ENCODE measurements at places on chromosomes 1 and 21.

GRCh38 chr1:161421456-161421855 is 53.8 kb upstream of the CFAP126 start:
- DNase-seq = no peak

DNA sequence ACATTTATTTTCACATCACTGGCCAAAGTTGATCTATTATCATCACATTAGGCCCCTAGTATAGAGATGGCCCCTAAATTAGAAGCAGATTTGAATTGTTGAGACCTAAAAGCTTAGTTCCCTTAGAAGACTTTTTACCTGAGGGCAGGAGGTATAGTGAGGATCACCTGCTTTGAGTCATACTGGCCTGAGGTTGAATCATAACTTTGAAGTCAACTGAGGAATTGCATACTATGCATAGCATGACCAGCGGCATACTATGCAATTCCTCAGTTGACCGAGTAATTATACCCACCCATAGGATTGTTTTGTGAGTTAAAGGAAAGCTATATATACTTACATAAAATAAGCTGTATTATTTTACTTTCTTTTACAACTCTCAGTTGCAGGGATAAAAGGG is 50.3 kb upstream of the DPH5 start:
- no peak for DNase-seq

DNA sequence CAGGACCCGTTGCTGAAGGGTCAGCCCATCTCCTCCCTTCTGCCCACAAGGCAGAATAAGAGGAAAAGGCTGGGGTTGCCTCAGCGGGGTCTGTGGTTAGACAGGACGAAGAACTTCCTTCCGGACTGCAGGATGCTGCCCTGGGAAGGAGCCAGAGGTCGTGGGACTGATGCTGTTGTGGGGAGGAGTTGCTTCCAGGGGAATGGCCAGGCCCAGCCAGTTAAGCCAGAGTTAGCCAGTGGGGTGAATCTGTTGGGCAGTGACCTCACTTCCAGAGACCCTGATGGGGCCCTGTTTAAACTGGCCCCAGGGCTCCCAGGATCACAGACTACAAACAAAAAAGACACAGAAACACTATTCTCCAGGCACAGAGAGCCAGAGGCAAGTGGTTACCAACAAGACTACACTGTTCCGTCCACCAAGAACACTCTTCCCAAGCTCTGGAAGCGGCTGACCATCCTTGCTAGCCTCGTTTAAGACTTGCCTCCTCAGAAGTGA is 13.0 kb downstream of the FAM229A start:
- no peak for DNase-seq

DNA sequence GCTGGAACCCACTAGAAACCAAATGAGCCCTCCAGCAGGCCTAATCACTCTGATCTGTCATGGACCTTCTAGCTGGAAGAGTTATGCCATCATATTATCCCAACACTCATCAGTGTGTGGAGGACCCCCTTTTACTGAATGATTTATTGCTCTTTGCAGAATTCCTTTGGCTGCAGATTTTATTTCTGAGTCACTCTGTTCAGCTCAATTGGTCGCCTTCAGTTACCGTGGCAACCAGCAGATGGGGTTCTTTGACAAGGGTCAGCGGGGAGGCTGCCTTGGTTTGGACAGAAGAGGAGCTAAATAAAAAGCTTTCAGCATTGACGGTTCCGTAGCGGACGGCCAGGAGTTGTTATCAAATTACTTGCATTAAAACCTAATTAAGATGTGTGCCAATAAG is 220.1 kb downstream of the SDCCAG8 start:
- DNase-seq = no peak

- no peak for DNase-seq
Measured at GRCh38 chr1:153355445-153356071, 2.1 kb upstream of the S100A9 start.

- DNase-seq = no peak
Measured at GRCh38 chr21:37032877-37033471, 26.5 kb downstream of the RIPPLY3 start.

- no peak for DNase-seq
Measured at GRCh38 chr1:66705110-66705509, 47.1 kb upstream of the DYNLT5 start.

DNA sequence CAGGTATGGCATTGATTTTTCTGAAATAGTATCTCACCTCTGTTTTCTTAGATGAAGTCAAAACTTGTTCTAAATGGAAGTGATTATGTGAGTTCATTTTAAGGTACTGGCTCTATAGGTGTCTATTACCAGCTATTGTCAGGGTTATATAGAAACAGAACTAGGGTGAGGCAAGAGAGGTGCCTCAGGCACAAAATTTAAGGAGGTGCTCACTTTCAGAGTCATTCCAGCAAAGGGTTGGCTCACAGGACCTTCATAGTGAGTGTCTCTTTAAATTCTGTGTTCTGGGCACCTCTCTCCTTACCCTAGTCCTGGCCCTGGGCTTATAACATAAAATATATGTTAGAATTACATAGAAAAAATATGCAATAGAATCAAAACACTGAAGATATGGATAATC is 49.3 kb downstream of the KIAA0319L start:
- no peak for DNase-seq

DNA sequence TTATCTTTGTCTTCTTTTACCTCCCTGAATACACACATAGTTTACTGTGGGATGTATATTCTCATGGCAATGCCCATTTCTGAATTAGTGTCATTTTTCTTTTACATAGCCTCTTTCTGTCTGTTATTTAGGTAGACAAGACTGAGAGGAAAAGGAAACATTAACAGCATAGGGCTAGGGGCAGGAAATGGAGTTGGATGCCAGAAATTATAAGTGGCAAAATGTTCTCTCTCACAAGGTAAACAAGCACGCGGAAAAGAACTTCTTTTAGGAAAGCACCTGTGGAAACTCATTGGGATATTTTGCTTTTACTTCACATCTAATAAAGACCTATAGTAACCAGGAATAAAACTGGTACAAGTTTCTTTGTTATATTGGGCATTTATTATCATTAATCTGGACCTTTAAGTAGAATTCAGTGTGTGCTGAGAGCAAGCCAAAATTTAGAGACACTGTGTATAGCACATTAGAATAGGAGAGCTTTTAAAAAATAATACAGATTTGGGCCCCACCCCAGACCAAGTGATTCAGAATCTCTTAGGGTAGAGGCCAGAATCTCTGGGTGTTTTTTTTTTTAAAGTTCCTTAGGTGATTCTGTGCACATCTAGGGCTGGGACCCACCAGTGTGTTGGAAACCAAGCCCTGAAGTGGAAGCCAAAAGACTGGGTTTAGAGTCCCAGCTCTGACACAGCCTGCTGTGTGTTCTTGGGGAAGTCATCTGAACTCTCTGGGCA is 32.7 kb downstream of the S100A10 start:
- no peak for DNase-seq

- peak; percentile 98 for DNase-seq
Measured at GRCh38 chr1:88683541-88684481, at the start of gene PKN2. Gene PKN2, plus strand, starts transcription at chr1:88684273. Its CDS starts 308 bp downstream, at chr1:88684581.

DNA sequence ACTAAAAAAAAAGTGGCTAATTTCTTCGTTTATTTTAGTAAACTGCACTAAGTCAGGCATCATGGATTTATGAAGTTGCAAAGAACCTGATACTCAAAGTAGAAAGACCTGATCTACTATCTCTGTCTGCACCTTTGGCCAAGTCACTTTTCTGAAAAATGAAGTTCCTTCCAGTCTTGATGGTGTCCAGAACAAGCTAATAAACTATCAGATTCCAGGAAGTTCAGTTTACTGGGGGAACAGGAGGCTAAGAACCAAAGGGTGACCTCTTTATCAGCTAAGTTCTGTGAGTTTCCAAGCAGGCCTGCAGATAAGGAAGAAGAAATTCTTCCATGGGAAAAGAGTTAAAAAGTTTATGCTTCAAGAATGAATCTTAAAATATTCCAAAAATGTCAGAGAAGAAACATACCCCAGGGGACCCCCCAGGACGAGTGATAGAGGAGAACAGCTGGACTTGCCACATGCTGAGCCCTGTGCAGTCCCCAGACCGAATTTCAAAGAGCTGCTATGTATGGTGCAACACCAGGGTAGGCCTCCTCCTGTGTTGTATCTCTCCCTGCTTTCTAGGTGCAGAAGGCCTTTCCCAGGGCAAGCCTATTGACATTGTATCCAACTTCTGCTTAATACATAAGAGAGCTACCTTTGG is 72.8 kb upstream of the FGGY start:
- DNase-seq = no peak

GRCh38 chr21:27647921-27648320 is 681.0 kb upstream of the ADAMTS5 start:
- no peak for DNase-seq

DNA sequence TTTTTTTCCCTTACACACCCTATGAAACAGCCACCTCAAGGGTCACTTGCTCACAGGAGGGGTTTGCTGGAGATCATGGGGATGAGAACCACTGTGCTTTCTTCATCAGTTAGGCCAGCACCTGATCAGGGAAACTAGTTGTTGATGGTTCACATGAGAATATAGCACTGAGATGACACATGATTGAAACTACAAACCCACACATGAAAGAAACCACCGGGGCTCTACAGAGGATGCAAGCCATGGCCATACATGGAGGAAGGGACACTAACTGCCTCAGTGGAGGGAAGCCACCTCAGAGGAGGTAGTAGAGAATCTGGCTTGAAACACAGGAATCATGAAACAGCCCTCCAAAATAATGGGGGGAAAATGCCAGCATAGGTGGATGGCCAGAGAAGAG is 63.2 kb downstream of the PRKAB2 start:
- DNase-seq = no peak

DNA sequence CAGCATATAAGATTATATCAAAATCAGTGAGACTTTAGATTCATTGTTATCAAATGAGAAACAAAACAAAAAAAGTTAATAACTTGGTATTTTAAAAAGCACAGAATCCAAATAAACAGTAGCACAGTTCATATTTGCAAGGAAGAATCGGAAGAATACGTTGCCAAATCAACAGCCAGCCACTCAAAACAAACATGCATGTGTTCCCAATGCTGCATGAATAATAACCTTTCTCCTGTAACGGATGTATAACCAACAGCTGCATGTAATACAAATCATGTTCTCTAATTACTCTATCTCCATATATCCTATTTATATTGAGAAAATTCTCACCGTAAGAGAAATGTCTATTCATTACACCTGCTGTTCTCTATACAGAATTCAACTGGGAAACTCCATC is 98.9 kb upstream of the FOXD3 start:
- no peak for DNase-seq

- no peak for DNase-seq
Measured at GRCh38 chr21:43858806-43859648, 6.0 kb upstream of the AGPAT3 start.

DNA sequence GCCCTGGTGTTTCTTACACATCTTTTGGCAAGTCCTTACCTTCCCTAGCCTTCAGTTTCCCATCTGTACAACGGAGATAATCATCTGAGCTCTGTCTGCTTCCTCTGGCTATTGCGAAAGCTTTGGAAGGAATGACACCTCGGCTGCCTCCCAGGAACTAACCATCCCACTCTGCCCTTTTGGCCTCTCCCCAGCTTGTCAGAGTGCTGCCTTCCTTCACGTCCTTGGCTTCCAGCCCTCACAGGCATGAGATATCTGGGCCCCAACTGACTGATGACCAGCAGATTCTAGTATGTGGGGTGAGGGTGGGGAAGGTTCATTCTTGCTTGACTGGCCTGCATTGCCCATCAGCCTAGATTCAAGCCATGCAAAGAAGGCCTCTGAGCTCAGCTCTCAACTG is 253.1 kb upstream of the FGGY start:
- DNase-seq = no peak

DNA sequence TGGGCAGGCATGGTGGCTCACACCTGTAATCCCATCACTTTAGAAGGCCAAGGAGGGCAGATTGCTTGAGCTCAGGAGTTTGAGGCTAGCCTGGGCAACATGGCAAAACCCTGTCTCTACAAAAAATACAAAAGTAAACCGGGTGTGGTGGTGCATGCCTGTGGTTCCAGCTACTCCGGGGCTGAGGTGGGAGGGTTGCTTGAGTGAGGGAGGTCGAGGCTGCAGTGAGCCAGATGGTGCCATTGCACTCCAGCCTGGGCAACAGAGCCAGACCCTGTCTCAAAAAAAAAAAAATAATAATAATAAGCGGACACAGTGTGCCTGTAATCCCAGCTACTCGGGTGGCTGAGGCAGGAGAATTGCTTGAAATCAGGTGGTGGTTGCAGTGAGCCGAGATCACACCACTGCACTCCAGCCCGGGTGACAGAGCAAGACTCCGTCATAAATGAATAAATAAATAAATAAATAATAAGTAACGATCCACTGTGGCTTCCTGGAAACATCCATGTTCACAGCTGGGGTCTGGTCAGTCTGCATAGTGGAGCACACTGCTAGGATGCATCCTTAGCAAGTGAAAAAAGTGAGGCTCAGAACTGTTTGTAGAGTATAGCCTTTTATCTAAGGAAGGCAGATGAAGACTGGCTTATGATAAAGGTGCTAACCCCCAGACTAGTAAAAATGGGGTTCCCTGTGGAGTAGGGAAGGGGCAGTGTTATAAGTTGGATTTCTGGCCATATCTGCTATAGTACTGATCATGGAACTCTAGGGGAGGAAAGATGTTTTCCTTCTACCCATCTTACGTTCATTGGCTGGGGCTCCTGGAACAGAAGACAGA is 15.7 kb downstream of the PKNOX1 start:
- DNase-seq = no peak

GRCh38 chr1:43520100-43520778 is 10.4 kb upstream of the PTPRF start:
- no peak for DNase-seq

DNA sequence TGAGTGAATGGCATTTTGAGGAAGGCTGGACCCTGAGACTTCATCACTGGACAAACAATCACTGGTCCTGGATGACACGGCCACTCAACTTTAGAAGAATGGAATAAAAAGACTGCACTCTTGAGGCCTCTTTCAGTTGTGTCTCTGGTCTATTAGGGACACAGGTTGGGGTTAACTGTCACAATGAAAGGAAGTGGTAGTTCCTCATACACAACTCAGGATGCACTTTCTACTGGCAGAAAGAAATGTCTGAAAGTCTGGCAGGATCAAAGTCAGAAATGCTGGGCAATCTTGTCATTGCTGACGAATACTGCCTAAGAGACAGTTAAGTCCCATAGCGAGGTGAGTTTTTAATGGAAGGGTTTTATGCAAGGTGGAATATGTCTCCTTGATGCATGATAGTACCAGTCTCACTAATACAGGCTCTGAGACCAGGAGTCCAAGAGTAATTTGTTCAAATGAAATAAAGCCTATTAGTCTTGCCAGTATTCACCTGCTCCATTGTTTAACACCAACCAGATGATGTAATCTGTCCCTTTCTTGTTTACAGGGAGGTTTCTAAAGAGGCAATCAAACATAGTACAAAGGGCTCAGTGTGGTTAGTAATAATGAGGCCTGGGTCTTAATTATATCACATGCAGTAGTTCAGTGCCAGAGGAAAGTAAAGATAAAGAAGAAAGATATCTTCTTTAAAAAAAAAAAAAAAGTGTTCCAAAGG is 11.2 kb upstream of the RRP15 start:
- DNase-seq = no peak

GRCh38 chr1:204266504-204267034 is 52.8 kb upstream of the GOLT1A start:
- DNase-seq = no peak

- no peak for DNase-seq
Measured at GRCh38 chr1:29437946-29438345, 201.6 kb downstream of the PTPRU start.

GRCh38 chr1:145997718-145998023 is 1.3 kb upstream of the TXNIP start:
- DNase-seq = no peak

All from stimulated activated naive CD4-positive, alpha-beta T cell treated with Interleukin-2 at 50 U/mL for 16 hours (primary cell).